ENCODE measurements at places on chromosomes 16 and 17. TPM values are rescaled to one million over a fixed set of nuclear protein-coding genes. Genes with fewer than 3 reads are reported as not detected.

GRCh38 chr17:6786618-6787017, 10.6 kb downstream of the FBXO39 start:
- no peak for DNase-seq

DNA sequence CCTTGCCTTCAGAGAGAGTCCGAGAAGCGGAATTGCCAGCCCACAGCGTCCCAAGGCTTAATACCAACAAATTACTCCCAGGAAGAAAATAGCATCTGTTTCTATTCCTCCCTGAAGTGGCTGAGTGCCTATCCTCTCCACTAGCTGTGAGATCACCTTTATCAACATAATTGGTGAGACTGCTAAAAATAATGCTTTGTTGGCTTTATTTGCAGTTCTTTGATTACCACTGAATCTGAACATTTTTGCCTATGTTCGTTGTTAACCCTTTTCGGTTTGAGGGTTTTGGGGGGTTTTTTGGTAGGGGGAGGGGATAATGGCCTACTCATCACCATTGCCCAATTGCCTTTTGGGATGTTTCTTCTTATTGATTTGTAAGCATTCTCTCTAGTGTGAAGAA, 31.0 kb downstream of the MMP15 start:
- no peak for DNase-seq

- DNase-seq, result no peak
These were observed 80.8 kb downstream of the GAS7 start for GRCh38 chr17:10117581-10118001.

DNA sequence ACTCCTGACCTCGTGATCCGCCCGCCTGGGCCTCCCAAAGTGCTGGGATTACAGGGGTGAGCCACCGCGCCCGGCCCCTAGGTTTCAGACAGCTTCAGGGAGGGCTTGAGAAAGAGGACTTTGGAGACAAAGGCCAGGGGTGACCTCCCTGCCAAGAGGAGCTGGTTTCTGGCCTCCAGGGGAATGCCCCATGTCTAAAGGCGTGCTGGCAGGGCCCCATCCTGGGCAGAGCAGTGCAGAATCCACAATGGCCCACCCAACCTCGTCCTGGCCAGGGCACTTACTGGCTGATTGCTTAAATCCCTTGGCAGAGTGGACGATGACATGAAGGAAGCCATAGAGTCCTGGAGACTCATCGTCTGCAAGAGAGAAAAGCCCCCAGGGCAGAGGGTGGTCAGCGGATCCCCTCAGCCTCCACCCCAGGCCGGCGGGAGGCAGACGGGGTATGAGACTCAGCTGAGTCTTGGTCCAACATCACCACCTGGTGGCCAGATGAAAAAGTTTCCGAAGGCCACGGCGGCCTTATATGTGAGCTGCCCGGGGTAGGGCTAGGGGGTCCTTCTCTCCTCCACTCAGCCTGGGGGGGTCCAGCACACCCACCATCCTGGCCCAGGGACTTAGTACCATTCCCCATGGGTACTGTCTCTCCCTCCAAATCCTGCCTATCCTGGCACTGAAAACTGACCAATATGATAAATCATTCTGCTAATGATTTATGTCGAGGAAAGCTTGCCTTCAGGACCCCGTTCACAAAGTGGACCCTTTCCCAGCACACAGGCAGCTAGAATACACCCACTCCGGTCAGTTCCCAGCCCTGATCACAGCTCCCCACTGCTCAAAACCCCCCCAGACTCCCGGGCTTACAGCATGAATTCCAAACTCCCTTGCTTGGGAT, 59.1 kb downstream of the TIMM22 start:
- peak; percentile 98 for DNase-seq

- no peak for DNase-seq
These were observed 201.6 kb upstream of the SOX9 start for GRCh38 chr17:71919186-71919585.

The NEUROD2 gene
- total RNA-seq, result not detected

The SMURF2 gene
- total RNA-seq, result 115 TPM

All from osteoblast (primary cell).